NCI-H2171 (cell line): ENCODE measurements at places on chromosomes 6 and 20.

DNA sequence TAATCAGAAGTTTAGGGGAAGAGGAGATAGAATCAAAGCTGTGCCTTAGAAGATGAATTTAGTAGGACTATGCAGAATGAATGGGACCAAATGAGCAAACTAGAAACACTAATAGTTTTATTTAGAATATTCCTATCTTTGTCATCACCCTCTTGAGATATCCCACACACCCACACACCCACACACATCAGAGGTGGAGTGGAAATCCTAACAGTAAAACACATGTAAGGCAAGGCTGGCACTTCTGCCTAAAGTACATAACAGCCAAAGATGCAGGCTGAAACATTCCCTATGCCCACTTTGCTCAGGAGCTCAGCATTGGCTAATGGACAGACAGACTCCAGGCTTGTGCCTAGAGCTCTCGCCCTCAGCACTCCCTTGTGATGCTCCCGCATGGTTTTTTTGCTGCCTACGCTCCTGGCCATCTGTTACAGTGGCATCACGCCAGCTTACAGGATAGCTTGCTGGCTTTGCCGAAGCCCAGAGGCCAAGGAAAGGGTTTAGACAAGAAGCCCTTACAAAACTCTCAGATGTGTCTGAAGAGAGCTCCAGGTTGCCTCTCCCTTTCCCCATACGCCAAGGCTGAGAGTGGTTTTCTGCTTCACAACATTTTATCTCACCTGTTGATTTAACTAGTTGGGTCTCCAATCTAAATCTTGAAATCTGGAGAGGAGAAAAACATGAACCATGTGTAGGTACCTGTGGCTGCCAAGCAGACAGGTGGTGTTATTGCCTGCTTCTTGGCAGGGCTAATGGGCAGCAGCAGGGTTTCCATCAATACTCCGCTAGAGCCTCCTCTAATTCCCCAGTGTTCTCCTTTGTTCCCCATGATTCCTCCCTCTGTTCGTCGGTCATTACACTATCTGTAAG, 282.6 kb upstream of the ID4 start:
- DNase-seq: peak; percentile 95

DNA sequence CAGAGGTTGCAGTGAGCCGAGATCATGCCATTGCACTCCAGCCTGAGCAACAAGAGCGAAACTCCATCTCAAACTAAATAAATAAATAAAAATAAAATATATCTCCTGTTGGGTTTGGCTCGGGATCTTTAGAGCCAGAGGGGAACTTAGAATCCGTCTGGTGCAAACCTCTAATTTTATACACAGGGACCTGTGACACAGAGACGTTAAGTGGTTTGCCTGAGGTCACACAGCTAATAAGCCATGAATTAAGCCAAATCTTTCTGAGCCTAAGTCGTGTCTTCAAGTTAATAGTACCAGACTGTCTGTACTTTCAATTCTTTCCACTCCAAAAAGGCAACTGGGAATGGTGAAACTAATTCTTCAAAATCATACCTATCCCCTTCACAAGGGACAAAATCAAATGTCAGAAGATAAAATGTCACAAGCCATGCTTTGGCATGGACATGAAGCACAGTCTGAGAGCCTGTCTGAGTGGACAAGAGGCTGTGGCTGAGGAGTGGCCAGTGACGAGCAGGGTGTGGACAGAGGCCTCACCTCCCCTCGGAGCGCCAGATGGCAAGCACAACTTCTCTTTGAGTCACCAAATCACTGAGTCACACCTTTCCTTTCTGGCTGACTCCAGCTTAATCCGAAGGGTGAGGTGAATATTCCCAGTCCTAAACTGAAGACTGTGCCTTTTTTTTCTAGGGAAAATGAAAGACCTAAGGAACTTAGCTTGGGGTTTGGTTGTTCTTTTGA, 177.4 kb downstream of the TFAP2A start:
- no peak for DNase-seq

DNA sequence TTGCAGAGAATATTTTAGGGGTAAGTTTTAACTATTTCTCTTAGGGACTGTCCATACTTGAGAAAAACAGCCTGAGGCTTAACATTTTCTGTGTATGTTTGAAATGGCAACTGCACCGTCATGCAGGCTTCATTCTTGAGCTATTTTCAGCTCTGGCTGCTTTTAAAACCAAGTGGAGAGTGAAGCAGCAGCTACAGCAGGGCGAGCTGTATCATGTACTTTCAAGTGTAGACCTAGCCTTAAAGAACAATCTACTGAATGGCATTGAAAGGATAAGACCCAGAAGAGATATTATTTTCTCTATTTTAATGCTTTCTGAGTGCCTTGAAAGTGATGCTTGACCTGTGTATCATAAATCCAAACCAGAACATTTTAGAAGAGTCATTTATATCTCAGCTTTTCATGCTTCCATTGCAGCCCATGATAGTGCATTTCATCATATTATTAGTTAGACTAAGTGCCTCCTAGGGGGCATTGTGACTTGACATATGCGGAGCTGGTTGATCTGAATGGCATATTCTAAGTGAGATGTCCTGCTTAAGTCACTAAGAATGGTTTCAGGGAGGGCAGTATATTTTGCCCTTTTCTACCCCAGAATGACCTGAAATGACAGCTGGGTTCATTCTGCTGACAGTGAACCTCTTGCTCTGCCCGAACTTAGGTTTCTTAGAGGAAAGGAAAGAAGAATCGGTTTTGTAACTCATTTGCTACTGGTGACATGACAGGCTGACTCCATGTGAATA, 85.3 kb downstream of the NKAIN2 start:
- DNase-seq: no peak

DNA sequence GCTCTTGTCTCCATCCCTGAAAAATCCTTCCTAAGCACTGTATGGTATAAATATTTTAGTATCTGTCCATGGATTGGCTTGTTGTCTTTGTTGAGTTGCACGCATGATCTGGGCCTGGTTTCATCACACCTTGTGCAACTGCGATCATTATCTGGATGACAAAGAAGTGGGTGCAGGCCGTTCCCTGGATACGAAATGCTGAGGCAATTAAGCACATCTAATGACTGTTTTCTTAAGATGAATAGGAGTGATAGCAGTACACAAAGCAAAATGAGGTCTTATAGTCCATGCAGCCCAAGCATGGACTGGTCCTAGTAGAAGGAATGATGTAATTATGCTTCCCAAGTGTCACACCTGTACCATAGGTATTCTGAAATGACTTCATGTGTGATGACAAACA, 47.8 kb downstream of the SLC35D3 start:
- DNase-seq: no peak
